ENCODE measurements at places on chromosomes 6 and 20.
A peak's percentile ranks its signal among the peaks of the same experiment; 100 is the strongest.

GRCh38 chr20:15842872-15843271 lies 730.4 kb downstream of the KIF16B start:
- DNase-seq, result no peak

GRCh38 chr20:5474646-5475550 lies 158.1 kb upstream of the PROKR2 start:
- DNase-seq, result no peak

DNA sequence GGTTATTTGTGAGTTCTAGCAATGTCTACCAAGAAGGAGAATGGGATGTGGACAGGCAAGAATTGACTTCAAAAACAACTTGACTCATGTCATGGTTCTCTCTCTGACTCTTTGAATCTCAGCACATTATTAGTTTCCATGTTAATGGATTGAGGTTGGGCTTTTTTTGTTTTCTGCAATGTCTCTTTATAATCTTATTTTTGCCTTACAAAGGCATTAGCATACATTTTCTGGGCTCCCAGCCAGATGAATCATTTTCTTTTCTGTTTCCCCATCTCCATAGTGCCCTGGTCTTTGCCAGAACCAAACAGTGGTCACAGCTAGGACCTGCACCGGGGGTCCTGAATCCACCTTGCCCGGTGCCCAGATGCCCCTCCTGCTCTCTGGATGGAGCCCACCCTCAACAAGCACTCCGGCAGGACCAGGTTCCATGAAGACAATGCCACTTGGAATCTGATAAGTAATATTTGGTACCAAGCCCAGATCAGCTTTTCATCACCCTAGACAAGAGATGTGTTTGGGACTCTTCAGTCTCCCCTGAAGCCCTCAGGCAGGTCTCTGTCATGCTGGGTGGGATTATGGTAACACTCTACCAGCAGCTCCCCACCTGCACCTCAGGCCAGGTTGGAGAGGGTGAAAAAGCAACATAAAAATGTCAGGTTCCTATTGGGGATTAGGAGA lies 266.7 kb upstream of the SULF2 start:
- DNase-seq, result peak; percentile 96

GRCh38 chr6:17156112-17156921 lies 54.5 kb downstream of the STMND1 start:
- peak; percentile 76 for DNase-seq

GRCh38 chr6:43933148-43933885 lies 163.3 kb downstream of the VEGFA start:
- DNase-seq, result peak; percentile 63

GRCh38 chr6:40159865-40160264 lies 225.6 kb upstream of the MOCS1 start:
- DNase-seq, result no peak

- no peak for DNase-seq
Observed at GRCh38 chr6:123594776-123595175, 42.0 kb downstream of the TRDN start.

- DNase-seq, result no peak
Observed at GRCh38 chr6:155319902-155320301, 5.6 kb upstream of the TFB1M start.

DNA sequence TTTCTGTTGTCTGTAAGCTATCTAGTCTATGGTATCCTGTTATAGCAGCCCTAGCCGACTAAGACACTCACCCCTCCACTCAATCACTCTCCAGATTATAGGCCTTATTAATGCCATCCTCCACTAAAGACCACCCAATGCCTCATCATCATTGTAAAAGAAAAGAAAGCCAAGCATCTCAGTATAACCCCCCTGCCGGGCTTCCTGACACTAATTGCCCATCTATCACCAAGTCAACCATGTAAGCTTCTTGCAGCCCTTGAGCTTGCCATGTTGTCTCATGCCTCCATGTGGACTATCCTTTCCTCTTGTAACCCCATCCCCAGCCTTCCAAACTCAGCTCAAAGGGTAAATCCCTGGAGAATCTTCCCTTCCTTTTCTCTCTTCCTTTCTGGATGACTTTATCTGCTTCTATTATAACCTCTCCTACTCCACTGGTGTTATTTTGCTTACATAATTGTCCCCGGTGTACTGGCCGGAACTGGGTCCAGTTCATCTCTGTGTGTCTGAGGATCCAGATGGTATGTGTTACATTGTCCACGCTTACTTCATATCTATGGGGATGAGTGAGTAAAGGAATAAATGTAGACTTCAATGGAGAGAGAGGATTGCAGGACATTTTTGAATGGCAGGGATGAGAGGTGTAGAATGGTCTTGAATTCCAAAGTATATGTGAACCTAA lies 202.9 kb upstream of the SOX4 start:
- no peak for DNase-seq

GRCh38 chr6:134230087-134230700 lies 87.7 kb downstream of the SGK1 start:
- DNase-seq, result no peak

DNA sequence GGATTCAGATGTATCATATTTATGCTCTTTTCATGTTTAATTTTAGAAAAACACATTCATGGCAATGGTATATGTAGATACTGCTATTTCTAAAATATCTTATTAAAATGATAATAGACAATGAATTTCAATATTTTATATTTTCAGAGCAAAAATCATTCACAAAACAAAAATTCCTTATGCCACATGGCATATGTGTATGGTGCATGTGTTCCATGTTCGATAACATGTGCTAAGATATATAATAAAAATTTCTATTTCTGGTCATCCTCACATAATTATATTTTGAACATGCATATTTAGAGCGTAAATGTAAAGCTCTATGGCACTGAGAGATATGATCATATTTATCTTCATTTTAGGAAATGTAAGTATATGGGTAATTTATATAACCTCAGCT lies 606.2 kb upstream of the AGPAT4 start:
- no peak for DNase-seq

GRCh38 chr6:89630488-89630887 lies 8.1 kb downstream of the LYRM2 start:
- DNase-seq, result no peak

- DNase-seq, result peak; percentile 29
Observed at GRCh38 chr20:37615340-37616109, 78.3 kb upstream of the CTNNBL1 start.

DNA sequence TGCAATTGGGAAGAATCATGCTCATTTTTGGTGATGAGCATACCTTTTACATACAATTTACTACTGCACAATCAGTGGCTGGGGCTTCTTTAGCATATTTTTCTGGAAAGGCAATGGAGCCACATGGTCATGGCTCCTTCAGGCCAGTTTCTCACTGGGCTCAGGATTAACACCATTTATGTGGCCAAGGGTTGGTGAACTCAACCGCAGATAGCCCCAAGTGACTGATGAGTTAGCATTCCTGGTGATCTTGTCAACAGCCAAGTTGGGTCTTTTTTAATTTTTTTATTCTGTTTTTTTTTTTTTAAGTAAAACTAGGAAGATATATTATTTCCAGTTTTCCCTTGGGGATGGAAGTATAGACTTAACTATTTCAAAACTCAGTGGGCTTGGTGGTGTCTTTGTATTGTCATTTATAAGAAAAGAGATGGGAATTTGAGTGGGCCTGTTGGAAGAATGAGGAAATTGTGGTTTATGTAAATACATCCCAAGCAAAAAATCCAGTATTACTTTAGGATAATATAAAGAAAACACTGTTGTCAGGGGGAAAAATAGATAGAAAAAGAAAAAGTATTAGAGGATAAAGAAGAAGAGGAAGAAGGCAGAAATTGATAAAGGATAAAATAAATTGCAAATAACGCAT lies 397.4 kb downstream of the MAFB start:
- peak; percentile 18 for DNase-seq

GRCh38 chr20:57576002-57576401 lies 15.1 kb downstream of the PCK1 start:
- no peak for DNase-seq

- DNase-seq, result no peak
Observed at GRCh38 chr20:35238735-35239134, 12.2 kb downstream of the MMP24 start.

- DNase-seq, result peak; percentile 40
Observed at GRCh38 chr6:169490830-169491229, 211.0 kb downstream of the WDR27 start.

DNA sequence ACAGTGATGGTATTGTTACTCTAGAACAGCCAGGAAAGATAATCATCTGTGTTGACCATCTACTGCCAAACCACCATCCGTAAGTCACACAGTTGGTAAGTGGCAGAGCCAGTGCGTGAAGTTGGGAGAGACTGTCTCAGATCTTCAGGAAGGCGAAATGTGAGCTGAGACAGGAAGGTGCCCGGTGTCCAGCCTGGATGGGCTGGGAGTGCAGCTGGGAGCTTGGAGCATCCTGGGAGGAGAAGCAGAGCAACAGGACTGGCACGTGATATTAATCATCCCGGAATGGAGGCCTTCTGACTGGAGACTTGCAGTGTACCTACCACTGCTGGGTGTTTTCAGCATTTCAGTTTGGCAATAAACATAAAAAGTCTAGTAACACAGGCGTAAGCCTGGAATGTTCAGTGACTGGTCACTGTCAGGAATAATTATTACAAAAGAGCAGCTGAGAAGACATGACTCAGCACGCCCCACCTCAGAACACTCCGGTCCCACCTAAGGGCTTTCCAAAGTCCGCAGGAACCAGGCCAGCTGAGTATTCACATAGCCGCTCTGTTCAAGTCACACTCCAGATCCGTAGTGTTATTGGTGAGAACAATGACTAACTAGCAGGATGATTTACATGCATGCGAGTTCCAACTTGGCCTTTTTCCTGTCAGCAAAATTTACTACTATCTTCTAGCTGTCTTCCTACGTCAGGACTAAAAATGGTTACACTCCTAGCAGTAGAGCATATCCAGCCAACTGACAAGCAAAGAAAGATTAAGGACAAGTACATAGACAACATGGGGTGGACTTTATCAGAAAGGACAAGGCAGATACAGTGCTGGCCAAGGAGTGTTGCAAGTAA lies 45.1 kb upstream of the PNRC1 start:
- DNase-seq, result peak; percentile 96

DNA sequence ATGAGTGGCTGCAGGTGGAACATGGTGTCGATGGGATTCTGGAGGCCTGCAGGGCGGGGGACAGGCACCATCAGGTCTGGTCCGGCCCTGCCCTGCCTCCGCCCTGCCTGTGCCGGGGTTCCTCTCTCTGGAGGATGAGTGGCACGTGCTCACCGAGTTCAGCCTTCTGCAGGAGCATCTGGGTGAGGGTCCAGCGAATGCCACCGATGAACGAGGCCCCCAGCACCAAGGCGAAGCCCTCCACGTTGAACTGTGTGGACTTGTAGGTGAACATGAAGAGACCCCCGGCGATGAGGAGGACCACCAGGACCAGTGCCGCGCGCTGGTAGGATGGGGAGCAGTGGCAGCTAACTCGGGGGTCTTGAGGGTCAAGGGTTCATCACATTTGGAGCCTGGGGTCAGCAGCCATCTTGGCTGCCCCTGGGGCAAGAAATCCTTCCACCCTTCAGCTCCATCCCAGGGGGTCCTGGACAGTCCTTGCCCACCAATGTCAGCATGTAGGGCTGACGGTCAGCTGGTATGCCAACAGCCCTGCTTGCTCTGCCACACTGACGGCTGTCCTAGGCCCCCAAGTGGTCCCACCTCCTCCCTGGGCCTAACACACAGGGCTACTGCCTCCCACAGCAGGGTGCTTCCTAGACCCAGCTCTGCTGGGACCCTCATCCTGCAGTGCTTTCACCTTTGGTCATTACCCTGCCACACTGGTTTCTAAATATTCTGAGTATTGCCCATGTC lies 46.8 kb upstream of the CDH22 start:
- no peak for DNase-seq

GRCh38 chr6:121523628-121524027 lies 88.2 kb downstream of the GJA1 start:
- no peak for DNase-seq

DNA sequence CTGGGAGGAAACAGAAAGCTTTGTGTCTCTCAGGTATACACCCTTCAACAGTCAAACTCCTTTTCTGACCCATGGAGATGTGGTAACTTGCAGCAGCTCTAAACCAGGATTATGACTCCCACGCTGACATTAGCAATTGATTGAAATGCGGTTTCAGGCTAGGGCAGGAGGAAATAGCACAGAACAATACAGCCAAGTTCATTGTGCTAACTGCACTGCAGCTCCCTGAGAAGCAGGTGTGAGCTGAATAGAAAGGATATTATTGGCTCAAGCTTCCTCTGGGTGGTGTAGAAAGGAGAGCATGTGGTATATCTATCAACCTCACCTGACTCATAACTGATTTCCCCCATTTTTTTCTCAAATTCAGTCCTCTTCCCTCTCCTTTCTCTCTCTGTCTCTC lies 612.3 kb upstream of the BTBD3 start:
- DNase-seq, result no peak

GRCh38 chr6:156109713-156110112 lies 654.1 kb upstream of the NOX3 start:
- no peak for DNase-seq

GRCh38 chr6:165663377-165663735 lies 315 bp upstream of the PDE10A start:
- peak; percentile 12 for DNase-seq

DNA sequence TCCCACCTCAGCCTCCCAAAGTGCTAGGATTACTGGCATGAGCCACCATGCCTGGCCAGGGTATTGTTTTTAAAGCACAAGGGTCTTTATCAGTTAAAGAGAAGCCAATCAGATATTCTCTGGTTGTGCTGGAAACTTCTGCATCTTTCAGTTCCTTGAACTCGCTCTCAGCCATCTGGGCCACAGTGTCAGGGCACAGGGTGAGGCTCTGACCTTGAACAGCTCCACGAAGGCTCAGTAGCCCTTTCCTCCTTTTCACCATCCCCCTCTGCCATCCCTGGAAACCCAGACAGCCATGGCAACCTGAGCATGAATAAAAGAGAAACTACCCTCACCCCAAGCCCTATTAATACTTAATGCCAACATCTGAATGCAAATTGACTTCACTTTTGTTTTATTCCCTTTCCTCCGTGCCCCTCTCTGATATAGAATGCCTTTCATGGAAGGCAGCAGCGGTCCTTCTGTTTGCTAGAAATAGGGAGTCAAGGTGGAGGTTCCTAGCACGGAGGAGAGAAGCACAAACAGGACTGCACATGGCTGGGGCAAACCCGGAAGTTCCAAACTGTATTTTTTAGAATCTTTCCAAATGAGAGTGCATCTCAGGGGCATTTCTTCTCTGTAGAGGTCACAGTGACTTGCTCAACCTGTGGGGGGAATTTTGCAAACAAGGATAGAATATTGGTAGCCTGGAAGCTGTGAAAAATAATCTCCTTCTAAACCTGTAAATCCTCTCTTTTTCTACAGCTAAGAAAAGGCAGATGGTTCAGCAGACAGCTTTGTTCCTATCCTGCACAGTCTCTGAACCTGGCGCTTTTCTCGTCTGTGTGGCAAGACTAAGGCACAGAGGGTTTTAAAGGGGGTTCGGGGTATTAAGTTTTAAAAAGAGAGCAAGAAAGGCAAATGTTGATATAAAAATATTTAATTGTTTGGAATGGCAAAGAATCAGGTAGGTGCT lies 176.4 kb upstream of the RREB1 start:
- DNase-seq, result no peak

GRCh38 chr6:7262746-7263518 lies 50.1 kb downstream of the SSR1 start:
- DNase-seq, result no peak

GRCh38 chr20:22794200-22794599 lies 209.8 kb upstream of the FOXA2 start:
- peak; percentile 46 for DNase-seq

Data from fibroblast of skin of right biceps (primary cell).